BJ (cell line): ENCODE measurements at places on chromosomes 16 and 17.

DNA sequence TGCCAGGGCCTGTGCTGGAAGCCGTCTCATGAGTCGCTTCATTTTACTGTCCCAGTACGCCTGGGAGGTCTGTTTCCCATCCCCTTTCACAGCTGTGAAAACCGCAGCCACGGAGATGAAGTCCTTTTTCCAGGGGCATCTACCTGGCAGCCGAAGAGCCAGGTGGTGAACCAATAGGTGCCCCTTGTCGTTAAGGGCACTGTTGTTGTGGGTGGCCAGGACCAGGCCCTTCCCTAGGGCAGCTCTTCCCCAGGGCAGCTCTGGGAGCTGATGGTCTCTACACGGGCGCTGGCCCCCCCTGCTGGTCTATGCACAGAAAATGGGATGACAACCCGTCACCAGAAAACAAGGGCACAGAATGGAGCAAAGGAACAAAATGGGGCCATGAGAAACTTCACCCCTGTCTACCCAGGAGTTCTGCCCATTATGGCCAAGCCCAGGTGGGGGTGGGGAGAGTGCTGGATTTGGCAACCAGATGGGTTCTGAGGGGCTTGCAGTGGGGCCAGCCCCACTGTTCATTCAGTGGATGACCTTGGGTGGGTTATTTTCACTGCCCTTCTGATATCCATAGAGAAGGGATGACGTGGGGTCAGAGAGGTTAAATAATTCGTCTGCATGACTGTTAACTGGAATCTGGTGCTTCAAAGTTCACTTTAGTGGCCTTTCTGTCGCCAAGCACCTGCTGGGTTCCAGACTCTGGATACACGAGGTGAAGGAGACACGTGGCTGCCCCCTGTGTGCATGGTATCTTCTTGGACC lies 11.5 kb downstream of the RMI2 start:
- DNase-seq: no peak

DNA sequence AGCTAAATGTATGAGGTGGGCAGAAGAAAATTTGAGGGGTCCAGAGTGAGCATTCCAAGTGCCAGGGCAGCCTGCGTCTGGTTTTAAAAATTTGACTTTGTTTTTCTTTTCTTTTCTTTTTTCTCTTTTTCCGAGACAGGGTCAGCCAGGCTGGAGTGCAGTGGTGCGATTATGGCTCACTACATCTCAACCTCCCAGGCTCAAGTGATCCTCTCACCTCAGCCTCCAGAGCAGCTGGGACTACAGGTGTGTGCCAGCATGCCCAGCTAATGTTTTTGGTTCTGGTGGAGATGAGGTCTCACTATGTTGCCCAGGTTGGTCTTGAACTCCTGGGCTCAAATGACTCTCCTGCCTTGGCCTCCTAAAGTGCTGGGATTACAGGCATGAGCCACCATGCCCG lies 15.6 kb downstream of the SMPD3 start:
- no peak for DNase-seq

DNA sequence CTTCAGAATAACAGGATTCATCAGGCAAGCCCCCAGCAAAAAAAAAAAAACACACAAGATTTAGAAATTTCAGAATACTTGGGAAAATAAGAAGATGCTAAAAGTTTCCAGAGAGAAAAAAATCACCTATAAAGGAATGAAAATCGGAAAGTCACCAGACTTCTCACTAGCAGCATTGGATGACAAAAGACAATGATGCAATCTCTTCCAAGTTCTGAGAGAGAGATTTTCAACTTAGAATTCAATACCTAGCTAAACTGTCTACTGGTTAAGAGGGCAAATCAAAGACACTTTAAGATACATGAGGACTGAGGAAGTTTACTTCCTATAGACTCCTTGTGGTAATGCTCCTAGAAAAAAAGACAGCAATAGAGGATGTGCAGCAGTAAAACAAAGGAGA lies 23.9 kb upstream of the TNS4 start:
- DNase-seq: no peak

DNA sequence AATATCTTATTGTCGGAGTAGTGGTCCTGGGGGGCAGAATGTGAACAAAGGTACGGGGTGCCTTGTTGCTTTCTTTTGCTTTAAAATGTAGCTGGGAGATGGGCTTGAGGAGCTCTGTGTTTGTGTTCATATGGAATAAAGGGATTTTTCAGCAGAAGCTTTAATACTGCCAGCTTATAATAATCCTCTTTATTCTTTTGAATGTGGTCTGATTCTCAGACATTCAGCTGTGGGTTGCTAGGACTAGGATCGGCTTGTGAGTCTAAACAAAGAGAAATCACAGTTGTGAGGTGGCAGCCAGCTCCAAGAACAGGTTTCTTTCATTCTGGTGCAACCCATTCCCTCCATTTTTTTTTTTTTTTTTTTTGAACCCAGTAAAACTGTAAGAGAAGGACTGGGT lies 7.2 kb downstream of the MRPL58 start:
- DNase-seq: no peak

DNA sequence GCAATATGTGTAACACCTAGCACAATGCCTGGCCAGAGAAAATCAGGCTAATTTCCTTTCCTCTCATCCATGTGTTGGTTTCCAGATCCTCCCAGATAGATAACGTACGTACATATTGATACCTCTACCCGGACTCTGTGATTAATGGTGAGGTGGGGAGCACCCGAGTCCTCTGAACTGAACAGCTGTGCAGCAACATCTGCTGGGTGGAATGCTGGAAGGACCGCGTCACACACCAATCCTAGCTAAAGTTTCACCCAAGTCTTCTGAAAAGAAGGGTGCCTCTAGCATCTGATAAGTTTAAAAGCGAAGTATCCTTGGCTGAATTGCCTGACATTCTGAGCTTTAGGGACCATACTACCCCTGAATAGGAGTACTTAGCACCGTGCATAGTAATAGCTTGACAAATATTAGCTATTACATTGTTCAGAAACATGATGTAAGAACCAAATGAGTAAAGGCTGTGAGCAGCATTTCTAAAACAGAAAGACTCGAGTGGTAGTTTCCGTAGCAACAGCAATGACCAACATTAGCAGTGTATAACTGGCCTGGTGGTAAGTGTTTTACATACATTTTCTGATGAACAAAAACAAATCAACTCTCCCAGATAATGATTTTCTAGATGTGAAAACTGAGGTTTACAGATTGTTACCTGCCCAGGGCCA lies 91.4 kb downstream of the SYCE1L start:
- DNase-seq: no peak

GRCh38 chr16:19831678-19832077 lies 53.0 kb downstream of the GPRC5B start:
- DNase-seq: no peak

DNA sequence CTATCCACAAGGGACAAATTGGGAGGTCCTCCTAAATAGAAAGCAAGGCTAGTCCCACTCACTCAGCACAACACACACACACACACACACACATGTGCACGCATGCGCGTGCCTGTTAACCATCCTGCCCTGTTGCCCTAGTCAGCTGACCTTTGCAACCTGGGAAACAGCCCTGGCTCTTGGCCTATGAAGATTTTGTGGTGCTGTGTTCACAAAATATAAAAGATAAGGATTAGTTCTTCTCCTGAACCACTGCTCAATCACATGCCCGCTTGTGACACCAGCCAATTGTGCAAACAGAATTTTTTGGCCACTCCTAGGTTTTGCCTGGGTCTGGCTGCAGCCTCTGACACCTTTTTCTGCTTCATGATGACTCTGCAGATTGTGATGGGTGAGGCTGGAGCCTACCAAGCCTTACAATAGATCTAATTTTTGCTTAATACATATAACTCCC lies 3.3 kb upstream of the CES1 start:
- DNase-seq: no peak

DNA sequence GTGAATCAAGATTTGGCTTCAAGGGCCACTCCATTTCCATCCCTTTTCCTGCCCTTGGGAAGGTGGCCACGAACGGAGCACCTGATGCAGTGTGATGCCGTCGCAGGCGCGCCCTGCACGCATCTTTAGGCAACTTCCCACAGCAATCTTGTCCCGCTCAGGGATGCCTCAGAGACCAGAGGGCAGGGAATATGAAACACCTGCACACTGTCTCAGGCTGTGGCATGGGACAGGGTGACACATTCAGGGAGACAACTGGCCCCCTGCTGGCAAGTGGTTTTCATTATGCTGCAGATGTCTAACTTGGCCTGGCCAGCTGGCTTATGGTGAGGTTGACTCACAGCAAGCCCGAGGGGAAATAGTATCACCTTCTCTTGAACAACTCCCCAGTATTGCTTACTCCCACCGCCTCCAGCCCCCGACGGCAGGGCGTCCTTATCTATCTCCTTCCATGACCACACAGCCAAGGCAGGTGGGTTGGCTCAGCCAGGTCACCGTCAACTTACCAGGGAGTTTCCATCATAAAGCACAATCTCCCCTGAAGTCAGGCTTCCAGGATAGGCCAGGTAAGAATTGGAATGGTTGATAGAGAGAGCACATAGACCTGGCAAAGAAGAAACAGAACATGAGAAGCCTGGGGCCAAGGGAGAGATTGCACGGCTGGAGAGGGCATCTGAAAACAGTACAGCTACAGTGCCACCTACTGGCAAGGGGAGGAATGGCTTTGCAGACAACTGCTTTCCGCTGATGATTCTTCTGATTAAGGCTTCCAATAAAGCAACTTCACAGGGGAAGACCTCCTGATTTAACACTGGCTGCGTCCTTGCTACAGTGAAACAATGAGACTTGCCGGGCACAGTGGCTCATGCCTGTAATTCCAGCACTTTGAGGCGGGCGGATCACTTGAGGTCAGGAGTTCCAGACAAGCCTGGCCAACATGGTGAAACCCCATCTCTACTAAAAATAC lies 21.1 kb downstream of the WIPI1 start:
- DNase-seq: peak; percentile 55

DNA sequence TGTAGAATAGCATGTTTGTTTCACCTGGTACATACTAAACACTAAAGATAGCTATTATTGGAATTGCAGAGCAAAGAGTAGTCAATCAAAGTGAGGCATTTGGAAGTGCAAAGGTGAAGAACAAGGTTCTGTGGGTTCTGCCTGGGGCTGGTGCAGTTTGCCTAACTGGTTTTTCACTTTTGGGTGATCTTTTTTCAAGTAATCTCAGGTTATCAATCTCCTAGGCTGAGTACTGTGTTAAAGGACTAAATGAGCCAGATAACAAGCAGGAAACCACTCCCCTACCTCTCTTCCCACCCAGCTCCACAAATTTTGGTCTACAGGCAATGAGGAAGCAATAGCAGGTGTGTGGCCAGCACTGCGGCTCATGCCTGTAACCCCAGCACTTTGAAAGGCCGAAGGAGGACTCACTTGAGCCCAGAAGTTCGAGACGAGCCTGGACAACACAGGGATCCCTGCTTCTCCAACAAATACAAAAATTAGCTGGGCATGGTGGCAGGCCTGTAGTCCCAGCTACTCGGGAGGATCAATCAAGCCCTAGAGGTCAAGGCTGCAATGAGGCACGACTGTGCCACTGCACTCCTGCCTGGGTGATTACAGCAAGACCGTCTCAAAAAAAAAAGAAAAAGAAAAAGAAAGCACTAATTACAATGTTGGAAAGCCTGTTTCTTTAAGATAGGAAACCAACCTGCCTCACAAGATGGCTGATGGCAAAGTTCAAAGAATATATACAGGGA lies 2.0 kb upstream of the NTAN1 start:
- DNase-seq: no peak

DNA sequence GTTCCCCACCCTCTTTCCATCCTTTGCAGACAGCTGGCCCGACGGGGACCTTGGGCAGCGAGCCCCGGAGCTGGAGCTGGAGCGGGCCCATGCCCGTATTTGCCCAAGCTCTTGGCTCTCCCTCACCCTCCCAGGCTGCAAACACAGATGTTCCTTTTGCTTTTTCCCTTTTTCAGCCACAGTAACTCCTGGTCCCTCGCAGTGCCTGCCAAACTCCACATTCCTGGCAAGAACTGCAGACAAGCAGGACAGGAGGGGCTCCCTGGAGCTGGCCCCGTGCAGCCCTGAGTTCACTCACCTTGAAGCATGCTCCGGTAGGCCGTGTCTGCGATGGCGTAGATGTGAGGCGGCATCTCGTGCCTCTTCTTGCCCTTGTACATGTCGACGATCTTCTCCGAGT lies 33.9 kb downstream of the MYH11 start:
- DNase-seq: no peak

GRCh38 chr16:79716645-79717332 lies 116.3 kb upstream of the MAF start:
- DNase-seq: no peak

DNA sequence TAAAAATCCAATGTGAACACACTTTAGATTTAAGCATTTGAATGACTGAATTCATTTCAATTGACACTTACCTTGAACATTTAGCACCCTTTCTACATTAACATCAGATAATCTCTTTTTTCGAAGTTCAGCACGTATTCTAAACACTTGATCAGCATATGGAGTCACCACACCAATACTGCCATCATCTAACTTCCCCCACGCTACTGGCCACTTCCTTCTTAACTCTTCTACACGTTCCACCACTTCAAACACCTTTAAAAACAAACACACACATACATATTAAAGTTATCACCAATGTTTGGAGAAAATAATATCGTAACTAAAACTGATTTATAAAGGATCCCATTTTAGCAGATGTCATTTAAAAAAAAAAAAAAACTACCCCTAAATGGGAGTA lies 93.5 kb downstream of the CACNG1 start:
- DNase-seq: no peak

- no peak for DNase-seq
These were observed 836.1 kb upstream of the CDH8 start for GRCh38 chr16:62872339-62872738.

- DNase-seq: no peak
These were observed 220.7 kb upstream of the KCNJ16 start for GRCh38 chr17:69854225-69854780.

DNA sequence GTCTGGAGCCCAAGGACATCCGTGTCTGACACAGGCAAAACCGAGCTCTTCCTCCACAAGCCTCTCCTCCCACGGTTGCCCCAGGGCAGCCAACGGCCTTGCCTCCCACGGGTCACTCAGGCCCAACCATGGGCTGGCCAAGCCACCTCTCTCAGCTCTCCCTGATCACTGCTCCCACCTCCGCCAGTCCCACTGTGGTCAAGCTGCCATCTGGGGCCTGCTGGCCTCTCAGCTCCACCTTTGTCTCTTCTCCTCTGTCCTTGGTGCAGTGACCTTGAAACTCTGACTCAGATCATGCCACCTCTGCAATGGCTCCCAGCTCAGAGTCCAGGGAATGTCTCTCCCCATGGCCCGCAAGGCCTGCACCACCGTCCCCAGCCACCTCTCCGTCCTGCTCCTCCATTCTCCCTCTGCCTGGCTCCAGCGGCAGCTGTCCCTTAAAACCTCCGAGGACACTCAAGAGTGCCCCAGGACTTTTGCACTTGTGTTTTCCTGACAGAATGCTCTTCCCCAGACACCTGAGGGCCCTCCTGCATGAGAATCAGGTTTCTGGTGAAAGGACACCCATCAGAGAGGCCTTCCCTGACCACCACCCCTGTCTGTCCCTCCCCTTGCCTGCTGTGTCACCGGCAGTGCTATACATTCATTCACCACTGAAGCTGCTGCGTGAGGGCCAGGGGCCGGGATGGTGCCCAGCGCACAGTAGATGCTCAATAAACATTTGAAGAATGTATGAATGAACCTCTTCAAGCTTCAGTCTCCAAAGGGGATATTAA lies 19.3 kb downstream of the PEMT start:
- no peak for DNase-seq
